ENCODE measurements at places on chromosomes 4 and X.

GRCh38 chr4:147118528-147118927 lies 172.9 kb upstream of the TTC29 start:
- DNase-seq: no peak

- no peak for DNase-seq
Measured at GRCh38 chrX:96405842-96406241, 278.8 kb upstream of the DIAPH2 start.

GRCh38 chr4:9971711-9972110 lies 49.6 kb downstream of the SLC2A9 start:
- DNase-seq: no peak

- no peak for DNase-seq
Measured at GRCh38 chr4:3896441-3896840, 130.3 kb downstream of the ADRA2C start.

DNA sequence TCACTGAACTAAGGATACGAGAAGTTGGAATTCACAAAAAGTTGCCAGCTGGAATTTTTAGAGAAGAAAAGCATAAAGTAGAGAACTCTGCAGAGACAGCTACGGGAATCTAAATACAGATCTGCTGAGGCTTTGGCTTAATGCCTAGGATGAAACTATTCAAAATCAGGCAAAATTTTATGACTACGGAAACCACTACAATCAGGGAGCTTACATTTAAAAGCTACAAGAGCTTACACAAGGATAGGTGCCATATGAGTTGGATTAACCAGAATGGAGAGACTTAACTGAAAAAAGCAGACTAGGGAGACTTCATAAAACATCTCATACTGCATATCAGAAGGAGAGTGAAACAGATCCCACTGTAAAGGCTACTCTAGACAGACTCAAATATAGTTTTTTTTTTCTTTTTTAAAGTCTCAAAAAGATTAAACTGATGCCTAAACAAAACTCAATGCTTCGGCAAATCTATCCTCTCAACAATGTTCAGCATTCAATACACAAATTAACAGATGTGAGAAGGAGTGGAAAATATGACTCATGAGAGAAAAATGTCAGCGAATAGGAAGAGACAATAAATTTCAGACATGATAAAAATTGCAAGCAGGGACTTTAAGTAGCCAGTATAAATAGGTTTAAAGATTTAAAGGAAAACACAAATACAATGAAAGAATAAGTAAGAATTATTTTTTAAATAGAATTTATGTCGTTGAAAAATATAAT lies 586.1 kb downstream of the FSTL5 start:
- no peak for DNase-seq

DNA sequence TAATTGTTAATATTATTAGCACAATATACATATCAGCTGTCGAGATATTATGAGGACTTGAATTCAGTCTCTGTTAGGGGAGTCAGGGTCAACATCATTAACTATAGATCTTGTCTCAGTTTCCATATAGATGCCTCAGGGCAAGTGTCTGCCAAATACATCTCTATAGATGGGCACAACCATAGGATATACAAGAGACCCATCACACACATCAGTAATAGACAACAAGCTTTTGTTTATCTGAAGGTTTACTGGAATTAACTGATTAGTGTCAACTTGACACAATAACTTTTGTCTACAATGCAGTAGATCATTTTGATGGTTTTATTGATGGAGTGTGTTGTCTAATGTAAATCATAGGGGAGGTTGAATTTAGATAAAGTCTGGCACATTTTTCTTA lies 37.1 kb upstream of the PHOX2B start:
- no peak for DNase-seq

DNA sequence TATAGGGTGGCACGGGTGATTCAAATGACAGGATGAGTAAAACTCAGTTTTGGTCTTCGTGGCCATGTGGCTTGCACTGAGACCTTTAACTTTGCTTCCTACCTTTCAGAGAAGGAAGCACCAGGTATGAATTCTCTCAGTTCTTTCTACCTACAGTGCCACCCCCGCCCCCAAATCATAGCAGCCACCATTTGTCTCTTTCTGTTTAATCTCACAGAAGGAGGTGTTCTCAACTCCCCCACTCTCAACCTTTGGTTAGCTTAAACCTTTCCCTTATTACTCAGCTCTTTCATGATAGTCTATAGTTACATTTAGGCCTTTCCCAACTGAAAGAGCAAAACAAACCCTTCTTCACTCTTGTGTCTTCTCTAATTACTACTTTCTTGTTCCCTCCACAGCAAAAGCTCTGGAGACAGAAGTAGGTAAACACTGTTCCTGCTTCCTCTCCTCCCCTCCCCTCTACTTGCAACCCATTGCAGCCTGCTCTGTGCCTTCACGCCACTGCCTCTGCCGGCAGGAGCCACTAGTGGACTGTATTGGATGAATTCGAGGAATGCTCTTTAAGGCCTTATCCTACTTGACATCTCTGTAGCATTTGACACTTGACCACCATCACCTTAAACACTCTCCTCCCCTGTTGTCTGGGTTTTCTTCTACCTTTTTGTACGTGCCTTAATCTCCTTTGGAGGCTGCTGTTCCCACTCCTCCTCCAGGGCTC lies 123.7 kb downstream of the AFF1 start:
- peak; percentile 24 for DNase-seq

GRCh38 chrX:133415276-133416105 lies at the start of gene GPC4:
GPC4 (minus strand) TSS chrX:133415489; CDS start chrX:133414965, 524 bp downstream.
- DNase-seq: no peak

- no peak for DNase-seq
Measured at GRCh38 chr4:43564591-43564990, 672.1 kb downstream of the GRXCR1 start.

DNA sequence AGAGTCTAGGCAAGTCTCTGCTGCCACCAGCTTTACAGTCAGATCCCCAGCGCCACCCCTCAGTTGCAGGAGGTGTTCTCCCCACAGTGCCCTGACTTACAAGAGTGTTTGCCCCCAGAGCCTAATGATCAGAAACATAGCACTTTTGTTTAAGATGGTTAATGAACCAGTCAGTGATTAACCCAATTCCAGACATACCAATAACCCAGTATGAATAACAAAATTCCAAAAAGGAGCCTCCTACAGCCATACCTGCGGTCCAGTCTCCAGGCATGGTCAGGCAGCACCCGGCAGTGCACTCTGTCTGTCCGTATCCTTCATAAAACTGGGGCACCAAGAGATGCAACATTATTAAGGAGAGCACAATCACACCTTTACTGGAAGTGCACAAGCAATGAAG lies 30.7 kb upstream of the CENPU start:
- no peak for DNase-seq

DNA sequence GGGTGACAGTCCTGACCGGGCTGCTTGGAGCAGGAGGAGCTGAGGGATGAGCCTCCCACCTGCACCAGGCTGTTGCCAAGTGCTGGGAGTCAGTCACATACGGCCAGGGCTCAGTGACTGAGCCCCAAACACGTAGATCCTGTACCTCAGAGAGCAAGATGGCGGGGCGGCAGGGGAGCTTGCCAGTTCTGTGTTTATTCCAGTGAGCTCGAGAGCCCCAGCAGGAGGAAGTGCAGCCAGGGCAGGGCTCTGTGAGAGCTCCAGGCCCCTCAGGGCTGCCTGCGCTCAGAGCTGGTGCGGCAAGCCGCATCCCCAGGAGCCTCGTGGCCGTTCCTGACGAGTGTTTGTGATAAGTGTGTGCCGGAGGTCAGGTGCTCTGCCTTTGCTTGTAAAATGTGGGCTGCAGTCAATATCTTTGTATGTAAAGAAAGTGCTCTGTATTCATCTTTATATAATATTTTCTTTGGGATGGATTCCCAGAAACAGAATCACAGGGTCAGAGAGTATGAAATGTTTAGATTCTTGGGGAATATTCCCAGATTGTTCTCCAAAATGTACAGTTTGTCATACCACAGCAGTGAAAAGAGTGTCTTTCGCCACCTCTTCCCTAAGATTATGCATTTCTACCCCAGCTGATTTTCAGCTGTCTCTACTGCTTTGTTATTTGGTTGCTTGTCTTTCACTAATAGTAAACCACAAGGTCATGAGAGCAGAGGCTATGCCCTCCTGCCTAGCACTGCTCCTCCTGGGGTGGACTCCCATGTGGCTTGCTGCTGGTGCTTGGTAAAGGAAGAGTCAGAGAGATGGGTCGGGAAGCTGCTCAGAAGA lies 50.3 kb downstream of the NELFA start:
- DNase-seq: no peak

DNA sequence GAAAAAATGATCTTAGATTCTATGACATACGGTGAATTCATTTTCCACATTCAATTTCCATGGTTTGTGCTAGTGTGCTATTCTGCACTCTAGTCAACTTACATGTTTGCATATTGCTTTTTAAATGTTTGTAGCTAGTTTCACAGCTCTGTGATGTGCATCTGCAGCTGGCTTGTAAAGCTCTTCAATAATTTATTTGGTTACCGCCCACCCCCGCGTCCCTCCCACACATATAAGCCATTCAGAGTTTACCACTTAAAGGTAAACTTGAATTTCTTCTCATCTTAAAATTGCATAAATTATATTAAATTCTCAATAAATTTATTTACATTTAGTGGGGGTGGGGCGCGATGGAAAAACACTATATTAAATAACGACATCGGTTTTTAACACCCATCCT lies 291 bp upstream of the NBDY start:
- no peak for DNase-seq

GRCh38 chr4:145435646-145436045 lies 46.0 kb upstream of the SMAD1 start:
- no peak for DNase-seq

DNA sequence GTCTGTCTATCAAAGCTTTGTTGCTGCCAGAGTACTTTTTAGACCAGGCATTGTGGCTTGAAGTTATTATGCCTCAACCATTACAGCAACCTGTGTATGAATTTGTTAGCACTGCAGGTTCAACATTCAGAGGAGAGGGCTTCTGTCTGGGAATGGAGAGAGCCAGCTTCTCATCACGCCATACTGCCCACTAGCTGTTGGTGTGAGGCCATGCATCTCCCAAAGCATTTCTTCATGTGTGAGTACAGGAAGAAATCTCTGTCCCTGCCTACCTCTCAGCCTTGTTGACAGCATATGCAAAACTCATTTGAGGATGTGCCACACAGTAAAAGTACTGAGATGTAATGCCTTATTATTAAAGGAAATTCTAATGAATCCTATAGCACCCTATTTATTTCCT lies 76.9 kb upstream of the PPARGC1A start:
- no peak for DNase-seq

GRCh38 chrX:40008791-40009461 lies 88.8 kb downstream of the BCOR start:
- no peak for DNase-seq

GRCh38 chr4:173231916-173232315 lies 63.3 kb downstream of the GALNT7 start:
- no peak for DNase-seq

All from stimulated activated CD8-positive, alpha-beta memory T cell treated with anti-CD3 and anti-CD28 coated beads, Interleukin-4, amount 100 ng/mL, for 24 hours (primary cell).